ENCODE measurements at places on chromosomes 1 and 21. TPM values are rescaled to one million over a fixed set of nuclear protein-coding genes. Genes with fewer than 3 reads are reported as not detected.

- DNase-seq: no peak
These were observed 80.2 kb downstream of the CD58 start for GRCh38 chr1:116490588-116490987.

GSTM2 gene
- total RNA-seq: 30.1 TPM

- DNase-seq: no peak
These were observed 352.5 kb downstream of the HHAT start for GRCh38 chr1:210681158-210681557.

DNA sequence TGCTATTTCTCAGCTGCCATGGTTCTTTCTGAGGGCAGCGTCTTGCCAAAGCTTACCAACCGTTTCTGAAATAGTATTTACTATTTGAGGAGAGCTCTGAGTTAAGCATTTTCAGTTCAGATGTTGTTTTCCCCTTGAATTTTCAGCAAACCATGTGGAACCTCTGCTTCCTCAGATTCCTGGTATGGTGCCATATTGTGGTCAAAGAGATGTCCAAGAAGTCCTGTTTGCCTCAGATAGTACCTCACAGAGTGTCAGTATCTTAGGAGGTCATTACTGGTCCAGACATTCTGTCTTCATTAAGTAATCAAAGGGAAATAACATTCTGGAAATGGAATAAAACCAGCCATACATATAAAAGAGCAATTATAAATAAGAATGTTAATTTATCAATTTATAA is 36.6 kb downstream of the VANGL2 start:
- no peak for DNase-seq

USF1 gene
- 53.2 TPM for total RNA-seq

DNA sequence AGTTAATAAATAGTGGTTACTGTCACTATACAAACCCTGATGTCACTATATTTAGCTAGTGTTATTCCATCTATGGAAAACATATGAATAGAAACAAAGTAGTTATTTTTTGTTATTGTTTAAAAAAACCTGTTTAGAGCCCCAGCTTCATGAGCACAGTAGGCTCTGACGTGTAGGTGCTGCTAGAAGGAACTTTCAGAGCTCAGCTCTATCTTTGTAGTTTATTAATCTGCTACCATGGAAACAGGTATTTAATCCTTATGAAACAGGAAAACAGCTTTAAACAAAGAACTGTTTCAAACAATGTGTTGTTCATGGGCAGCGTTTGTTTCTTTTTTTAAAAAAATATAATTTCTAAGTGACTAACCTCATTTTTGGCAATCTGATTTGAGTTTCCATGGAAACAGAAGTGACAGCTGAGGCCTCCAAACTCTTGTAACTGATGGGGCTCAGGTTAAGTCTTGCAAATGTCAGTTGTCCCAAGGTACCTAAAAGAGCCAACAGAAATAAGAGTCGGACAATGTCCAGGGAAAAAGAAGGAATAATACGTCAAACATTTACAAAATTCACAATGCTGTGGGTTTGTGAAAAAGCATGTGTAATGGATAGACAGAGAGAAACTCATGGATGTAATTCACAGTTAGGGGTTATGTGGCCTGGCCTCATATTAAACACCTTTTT is 162.0 kb upstream of the C21orf91 start:
- no peak for DNase-seq

DNA sequence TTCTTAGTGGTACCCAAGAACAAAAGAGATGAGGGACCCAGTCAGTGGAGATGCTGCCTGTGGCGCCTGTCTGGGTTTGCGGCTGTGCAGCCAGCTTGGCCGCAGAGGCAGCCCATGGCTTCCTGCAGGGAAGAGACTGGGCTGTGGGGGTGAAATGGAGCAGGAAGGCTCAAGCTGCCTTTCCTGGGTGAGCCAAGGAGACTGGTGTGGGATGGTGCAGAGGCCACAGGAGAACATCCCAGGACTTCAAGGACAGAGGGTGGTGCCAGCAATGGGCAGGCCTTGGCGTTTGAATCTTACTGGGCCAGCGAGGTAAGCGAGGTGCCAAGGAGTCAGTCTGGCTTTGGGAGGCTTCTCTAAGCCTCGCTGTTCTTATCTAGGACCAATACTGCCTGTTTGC is 26.4 kb downstream of the KCNA10 start:
- DNase-seq: no peak

KIF14 gene
- total RNA-seq: 14.9 TPM
